ENCODE measurements at places on chromosomes 3 and 15. TPM values are rescaled to one million over a fixed set of nuclear protein-coding genes. Genes with fewer than 3 reads are reported as not detected.
A peak's percentile ranks its signal among the peaks of the same experiment; 100 is the strongest.

LAMB2 gene
- 573 TPM for total RNA-seq

AQR gene
- total RNA-seq: 36.2 TPM

HRG gene
- 0.34 TPM for total RNA-seq

GOLGA8M gene
- total RNA-seq: 53.2 TPM

NME9 gene
- total RNA-seq: not detected

C3orf52 gene
- total RNA-seq: 62.9 TPM

TM4SF18 gene
- total RNA-seq: 9.7 TPM

MCF2L2 gene
- 0.49 TPM for total RNA-seq

DNA sequence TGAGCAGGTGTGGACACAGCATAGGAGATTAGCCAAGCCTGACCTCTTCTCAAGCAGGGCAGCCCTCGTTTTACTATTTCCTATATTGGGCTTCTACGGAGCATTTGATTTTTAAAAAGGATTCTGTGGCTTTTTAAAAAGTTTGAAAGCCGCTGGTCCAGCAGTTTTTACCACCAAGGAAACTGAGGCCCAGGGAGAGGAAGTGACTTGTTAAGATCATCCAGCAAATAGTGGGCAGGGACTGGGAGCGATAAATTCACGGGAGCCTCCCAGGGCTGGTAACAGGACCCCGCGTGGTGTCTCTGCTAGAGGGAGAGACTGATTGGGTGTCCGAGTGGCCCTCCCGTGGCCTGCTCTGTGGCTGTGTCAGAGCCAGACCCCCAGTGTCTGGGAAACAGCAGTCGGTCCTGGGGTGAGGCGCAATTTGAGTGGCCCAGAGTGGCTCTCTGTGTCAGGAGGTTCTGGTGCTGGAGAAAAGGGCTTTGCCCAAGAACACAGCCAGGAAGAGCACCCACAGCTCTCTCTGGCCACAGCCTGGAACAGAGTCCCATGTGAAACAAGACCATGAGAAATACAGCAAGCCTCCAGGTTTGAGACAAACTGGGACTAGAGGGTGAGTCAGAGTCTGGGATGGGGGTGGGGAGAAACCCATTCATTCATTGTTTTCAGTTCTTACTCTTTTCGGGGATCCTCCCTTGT is 4.2 kb downstream of the FURIN start:
- no peaks in the 10 kb centered on the region for H3K27me3 ChIP-seq
- peak overlapping the region; percentile 90 for H3K27ac ChIP-seq
- H3K4me3 ChIP-seq: peak overlapping the region; percentile 95
- peaks cover 59% of the 10 kb centered on the region for H3K4me1 ChIP-seq
- peak; percentile 33 for DNase-seq

DNA sequence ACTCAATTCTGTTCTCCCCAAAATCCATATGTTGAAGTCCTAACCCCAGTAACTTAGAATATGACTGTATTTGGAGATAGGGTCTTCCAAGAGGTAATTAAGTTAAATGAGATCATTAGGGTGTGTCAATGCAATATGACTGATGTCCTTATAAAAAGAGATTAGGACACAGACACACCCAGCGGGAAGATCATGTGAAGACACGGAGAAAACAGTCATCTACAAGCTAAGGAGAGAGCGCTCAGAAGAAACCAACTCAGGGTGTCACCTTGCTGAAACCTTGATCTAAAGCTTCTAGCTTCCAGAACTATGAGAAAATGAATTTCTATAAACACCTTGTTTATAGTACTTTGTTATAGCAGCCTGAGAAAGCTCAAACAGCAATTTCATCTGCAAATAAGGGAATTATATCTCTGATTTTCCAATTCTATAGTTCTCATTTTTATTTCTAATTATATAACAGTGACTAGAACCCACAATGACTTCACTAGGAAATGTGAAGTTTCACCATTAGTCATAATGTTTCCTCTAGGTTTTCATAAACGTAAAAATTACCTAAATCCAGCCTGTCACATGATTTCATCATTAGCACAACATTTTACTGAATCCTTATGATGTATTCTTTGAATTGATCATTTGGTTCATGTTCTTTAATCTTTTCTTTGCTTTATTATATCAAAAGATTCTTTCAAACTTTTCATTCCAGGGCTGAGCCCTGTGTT is 459.1 kb upstream of the MDFIC2 start:
- H3K4me1 ChIP-seq: no peaks in the 10 kb centered on the region
- no peak overlapping the region for H3K4me3 ChIP-seq
- H3K27ac ChIP-seq: no peak overlapping the region

DNA sequence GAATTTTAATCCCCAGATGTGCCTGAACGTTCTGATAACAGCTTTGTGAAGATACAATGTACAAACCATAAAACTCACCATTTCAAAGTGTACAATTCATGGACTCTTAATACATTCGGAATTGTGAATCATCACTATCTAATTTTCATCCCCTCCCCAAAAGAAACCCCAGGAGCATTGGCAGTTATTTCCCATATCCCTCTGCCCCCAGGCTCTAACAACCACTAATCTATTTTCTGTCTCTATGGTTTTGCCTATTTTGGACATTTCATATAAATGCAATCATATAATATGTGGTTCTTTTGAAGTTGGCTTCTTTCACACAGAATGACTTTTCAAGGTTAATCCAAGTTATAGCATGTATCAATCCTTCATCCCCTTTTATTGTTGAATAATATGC is 25.3 kb downstream of the PRICKLE2 start:
- DNase-seq: no peak
- H3K4me3 ChIP-seq: no peak overlapping the region
- no peaks in the 10 kb centered on the region for H3K27me3 ChIP-seq

DNA sequence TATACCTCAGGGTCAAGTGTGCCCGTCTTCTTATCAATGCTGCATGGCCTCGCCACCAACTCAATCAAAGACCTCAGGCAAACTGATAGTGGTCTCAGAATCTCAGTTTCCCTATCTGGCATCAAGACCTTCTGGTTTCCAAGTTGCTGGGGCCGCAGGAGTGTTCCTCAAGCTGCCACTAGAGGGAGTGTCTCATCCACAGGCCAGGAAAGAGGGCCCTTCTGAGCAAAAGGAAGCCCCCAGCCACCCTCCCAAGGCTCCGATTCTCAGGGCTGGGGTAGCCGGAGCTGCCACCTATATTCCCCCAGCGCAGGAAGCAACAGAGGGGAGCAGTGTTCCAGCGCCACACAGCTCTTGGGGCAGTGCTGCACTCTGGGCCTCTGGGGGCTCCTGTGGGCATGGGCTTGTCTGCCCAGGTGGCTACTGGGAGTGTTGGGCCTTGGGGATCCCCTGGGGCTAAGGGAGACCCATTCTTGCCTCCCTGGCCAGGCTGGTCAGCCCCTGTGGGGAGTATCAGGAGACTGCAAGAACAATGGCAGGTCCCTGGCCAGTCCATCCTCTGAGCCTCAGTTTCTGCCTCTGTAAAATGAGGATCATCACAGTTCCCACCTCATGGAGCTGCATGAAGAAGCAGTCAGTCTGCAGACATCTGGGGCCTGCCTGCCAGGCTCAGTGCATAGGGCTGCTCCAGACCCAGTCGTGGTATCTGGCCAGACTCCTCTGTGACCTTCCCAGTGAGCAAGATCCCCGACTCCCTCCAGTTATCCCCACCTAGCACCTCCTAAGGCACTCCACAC is 23.4 kb upstream of the SEC13 start:
- H3K27ac ChIP-seq: no peak overlapping the region
- no peaks in the 10 kb centered on the region for H3K27me3 ChIP-seq
- H3K4me3 ChIP-seq: no peak overlapping the region
- DNase-seq: peak; percentile 14

DNA sequence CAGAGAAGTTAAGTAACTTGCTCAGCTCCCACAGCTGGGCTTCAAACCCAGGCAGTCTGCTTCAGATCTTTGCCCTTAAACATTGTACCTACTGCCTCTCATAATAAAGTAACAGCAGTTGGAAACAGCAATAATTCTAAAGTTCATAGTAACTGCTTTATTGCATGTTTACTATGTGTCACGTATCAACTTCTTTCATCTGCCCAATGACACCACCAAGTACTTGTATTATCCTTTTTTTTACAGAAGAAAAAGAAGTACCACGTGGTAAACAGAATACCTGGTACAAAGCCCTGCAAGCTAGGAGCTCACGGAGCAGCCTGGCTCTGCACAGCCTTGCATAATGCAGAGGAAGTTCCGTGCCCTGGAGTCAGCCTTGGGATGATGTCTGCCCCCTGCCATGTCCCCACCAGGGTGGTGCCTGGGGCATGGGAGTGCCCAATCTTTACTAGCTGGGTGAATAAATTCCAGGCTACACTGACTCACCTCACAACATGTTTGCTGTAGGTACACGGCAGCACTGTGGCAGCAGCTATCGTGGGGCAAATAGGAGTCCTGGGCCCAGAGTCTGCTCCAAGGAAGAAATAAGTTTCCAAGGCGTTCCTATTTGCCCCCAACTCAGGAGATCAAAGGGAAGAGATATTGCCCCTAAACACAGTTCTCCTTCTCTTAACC is 77.2 kb downstream of the LDHAL6B start:
- H3K4me3 ChIP-seq: no peak overlapping the region
- no peak overlapping the region for H3K27ac ChIP-seq
- H3K4me1 ChIP-seq: peaks cover 6% of the 10 kb centered on the region
- no peaks in the 10 kb centered on the region for H3K36me3 ChIP-seq
- no peaks in the 10 kb centered on the region for H3K27me3 ChIP-seq

- no peak for DNase-seq
- H3K27me3 ChIP-seq: no peaks in the 10 kb centered on the region
- H3K4me1 ChIP-seq: peaks cover 9% of the 10 kb centered on the region
- peaks cover 12% of the 10 kb centered on the region for H3K36me3 ChIP-seq
Observed at GRCh38 chr3:179348325-179349013, 960 bp downstream of the MFN1 start.

- DNase-seq: peak; percentile 84
- H3K36me3 ChIP-seq: no peaks in the 10 kb centered on the region
- peak overlapping the region; percentile 82 for H3K4me3 ChIP-seq
- peaks cover 26% of the 10 kb centered on the region for H3K4me1 ChIP-seq
- H3K27ac ChIP-seq: peak overlapping the region; percentile 92
Observed at GRCh38 chr15:67064607-67065530, 533 bp upstream of the SMAD3 start.

DNA sequence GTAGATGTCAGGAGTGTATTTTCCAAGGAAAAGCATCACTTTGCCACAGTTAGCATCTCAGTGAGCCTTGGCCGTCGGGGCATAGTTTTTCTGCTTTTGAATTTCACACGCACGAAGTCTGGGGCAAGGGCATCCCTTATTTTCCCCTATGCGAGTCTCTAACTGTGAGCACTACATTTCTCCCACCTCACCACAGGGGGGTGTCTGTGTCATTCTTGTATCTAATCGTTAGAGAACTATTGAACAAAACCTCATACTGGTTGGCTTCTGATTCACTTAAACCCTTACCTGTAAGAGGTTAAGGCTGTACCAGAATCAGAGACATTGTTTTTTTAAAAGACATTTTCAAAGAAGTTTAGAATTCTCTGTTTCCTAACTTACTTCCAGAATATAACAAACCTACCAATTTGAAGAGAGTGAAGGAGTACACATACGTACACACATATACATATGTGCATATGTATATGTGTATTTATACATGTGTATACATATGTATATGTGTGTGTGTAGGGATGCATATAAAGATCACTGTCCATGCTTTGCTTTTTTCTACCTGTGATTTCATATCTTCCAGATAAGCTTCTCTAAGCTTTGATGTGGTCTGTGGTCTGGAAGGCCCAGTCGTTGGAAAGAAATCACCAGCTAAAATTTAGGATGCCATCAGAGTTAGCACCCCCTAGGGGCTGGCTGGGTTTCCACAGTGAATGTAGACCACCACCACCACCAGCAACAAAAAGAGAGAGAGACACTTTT is 49.4 kb downstream of the MYZAP start:
- peak; percentile 39 for DNase-seq
- no peaks in the 10 kb centered on the region for H3K36me3 ChIP-seq
- no peaks in the 10 kb centered on the region for H3K27me3 ChIP-seq
- no peaks in the 10 kb centered on the region for H3K4me1 ChIP-seq
- no peak overlapping the region for H3K4me3 ChIP-seq

GRCh38 chr3:77427528-77427927 is 387.6 kb downstream of the ROBO2 start:
- no peak overlapping the region for H3K4me3 ChIP-seq
- no peaks in the 10 kb centered on the region for H3K36me3 ChIP-seq
- no peak overlapping the region for H3K27ac ChIP-seq

DNA sequence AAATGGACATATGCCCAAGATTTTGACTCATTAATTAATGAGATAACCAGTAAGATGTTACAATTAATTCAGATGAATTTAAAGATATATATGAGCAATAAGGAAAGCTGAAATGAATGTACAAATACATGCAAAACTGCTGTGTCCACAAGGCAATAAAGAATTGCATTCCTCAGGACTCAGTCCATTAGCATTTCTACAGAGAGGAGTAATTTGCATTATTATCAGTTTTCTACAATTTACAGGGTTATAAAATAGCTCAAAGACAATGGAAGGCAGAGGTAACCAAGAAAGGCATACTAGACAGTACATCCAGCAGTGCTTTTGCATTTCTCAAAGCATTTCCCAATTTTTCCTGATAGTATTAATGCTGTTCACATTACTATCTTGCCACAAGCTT is 377.1 kb upstream of the GOLIM4 start:
- no peaks in the 10 kb centered on the region for H3K27me3 ChIP-seq
- H3K27ac ChIP-seq: no peak overlapping the region
- no peak overlapping the region for H3K4me3 ChIP-seq
- DNase-seq: no peak

DNA sequence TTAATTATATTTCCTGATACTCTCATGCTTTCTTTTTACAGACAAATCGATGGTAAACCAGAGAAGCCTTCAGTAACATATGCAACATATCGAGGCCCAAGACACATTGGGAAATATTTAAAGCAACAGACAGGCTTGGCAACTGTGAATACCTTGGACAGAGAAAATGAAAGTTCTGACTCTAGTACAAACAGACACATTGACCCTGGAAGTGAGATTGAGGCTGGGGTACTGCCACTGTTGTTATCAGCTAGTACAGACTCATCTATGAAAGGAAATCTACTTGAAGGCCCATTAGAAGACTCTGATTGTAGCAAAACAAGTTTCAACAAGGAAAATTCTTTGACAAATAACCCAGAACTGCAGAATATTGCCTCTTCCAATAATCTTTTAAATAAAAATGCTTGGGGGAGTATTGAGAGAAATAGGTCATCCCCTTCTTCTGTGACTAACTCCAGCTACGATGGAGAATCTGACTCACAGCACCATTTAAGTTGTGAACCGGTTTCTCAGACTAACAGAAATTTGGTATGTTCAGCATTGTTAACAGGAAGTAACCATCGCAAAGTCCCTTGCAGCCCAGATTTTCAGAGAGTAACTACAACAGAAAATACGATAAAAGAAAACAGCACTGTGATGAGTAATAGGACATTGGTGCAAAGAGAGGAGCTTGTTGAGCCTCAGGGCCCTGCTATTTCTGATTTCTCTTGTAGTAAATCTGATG is 50.2 kb downstream of the CRYBG3 start:
- H3K4me3 ChIP-seq: no peak overlapping the region
- no peak overlapping the region for H3K27ac ChIP-seq
- no peak for DNase-seq

GRCh38 chr3:27219127-27219845 is 149.9 kb downstream of the NEK10 start:
- no peaks in the 10 kb centered on the region for H3K36me3 ChIP-seq
- H3K4me1 ChIP-seq: no peaks in the 10 kb centered on the region
- H3K27ac ChIP-seq: no peak overlapping the region
- DNase-seq: no peak
- H3K27me3 ChIP-seq: no peaks in the 10 kb centered on the region

Measured in thyroid gland (tissue), 4 donors.